ENCODE measurements at places on chromosomes 16 and 17.

DNA sequence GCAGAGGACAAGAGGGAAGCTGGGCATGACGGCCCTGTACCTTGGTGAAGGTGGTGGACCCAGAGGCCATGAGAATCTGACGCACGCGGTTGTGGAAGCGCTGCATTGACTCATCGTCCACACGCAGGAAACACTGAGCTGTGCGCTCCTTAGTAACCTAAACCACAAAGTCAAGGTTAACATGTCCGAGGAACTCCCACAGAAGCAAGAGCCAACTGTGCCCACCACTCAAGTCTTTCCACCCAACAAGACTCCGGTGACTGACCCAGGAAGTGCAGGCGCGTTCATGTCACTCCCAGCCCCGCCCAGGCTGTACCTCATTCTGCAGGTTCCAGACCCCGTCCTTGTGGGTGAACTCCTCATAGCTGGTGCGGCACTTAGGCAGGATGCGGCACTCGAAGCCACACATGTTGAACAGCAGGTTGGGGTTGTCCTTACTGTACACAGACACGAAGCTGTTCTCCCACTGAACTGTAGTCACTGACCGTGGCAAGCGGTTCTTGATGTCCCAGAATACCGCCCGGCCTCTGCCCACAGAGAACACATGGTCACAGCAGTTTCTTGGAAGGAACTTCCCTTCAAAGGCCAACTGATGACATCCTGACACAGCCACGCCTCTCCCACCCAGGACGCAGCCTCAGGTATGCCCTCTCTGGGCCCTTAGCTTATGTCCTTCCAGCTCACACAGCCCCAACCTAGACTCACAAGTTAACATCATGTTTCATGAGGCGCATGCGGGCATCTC is 11.5 kb downstream of the PRPF8 start:
- DNase-seq = no peak

DNA sequence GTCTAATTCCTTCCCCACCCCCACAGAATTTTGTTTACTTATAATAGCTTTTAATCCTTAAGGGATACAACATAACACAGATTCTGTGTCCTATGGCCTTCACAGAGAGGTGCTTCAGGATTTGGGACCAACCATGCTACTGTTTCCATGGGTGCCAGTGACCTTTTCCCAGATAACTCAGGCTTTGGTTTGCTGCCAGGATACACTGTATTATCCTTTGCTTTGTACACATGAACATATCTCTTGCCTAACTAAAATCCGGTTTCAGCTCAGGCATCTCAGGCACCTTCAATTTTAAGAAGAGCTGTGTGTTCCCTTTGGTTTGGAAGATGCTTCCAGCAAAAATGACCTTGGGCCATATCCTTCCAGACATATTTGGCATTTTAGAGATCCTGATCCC is 428.4 kb upstream of the CDH5 start:
- no peak for DNase-seq

GRCh38 chr17:69064476-69064875 is 3.7 kb upstream of the ABCA9 start:
- no peak for DNase-seq

GRCh38 chr16:54282202-54282927 is 4.2 kb downstream of the IRX3 start:
- DNase-seq = no peak

- DNase-seq = no peak
These were observed 135.4 kb upstream of the AXIN2 start for GRCh38 chr17:65696739-65697394.

DNA sequence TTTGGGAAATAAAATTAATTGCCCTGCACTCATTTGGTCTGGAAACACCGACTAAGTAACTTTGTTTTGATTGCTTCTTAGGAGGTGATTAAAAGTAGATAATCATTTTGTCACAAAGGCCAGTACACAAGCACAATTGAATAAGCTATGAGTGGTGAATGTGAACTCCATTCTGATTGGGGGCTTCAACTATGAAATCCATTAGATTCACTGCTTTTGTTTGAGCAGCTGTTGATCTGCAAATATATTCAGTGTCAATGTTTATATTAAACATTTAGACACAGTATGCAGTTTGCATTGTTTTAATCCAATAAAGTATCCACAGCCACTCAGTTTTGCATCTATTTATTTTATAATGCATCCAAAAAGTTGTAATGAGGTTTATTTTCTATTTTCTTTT is 817.5 kb downstream of the CDH11 start:
- DNase-seq = no peak

DNA sequence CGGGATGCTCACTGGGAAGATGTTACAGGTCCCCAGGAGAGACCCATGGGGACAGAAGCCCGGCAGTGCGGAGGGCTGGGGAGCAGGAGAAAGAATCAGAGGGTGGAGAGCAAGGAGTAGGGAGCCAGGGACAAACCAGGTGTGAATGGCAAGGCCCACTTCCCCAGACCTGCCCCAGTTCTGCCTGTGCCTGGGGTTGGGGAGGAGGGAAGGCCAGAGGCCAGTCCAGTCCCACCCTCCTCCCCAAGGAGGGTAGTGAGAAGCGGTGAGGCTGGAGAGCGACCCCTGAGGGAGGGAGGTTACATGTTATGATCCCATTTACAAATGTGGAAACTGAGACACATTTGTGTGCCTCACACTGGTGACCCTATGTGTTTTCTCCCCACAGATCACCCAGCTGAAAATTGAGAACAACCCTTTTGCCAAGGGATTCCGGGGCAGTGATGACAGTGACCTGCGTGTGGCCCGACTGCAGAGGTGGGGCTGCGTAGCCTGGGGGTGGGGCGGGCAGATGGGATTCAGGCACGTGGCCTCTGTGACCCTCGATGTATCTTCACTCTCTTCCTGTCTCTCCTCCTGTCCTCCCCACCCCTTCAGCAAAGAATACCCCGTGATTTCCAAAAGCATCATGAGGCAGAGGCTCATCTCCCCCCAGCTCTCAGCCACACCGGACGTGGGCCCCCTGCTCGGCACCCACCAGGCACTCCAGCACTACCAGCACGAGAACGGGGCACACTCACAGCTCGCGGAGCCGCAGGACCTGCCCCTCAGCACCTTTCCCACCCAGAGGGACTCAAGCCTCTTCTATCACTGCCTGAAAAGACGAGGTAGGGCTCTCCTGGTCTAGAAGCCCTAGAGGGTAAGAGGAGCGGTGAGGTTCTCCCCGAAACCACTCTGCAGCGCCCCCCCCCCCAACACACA is 27.5 kb downstream of the TBX4 start:
- no peak for DNase-seq

DNA sequence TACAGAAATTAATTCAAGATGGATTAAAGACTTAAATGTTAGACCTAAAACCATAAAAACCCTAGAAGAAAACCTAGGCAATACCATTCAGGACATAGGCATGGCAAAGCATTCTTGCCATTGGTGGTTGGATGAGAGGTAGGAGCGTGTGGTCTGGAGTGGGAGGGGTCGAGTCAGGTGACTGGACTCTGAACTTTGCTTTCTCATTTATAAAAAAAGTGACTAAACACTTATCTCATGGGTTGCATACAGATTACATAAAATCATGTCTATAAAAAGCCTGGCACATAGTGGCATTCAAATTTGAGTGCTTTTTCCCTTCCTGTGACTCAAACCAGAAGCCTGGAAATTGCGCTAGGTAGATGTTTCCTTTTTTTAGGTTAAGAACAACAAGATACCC is 159.7 kb upstream of the SHISA6 start:
- DNase-seq = no peak

DNA sequence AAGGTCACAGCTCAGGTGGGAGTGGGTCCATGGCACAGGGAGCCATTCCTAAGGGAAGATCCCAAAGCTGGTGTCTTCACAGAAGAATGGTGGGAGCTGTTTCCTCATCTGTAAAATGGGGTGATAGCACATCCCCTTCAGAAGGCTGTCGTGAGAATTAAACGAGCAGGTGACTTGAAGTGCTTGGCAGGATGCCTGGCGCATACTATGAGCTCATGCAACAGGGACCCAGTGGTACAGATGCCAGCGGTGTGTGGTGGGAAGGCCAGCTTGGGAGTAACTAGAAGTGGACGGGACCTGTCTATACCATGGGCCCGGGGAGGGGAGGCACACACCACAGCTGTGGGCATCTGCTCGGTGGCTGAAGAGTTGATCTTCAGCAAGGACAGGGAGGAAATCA is 189.3 kb upstream of the TNRC6C start:
- no peak for DNase-seq

DNA sequence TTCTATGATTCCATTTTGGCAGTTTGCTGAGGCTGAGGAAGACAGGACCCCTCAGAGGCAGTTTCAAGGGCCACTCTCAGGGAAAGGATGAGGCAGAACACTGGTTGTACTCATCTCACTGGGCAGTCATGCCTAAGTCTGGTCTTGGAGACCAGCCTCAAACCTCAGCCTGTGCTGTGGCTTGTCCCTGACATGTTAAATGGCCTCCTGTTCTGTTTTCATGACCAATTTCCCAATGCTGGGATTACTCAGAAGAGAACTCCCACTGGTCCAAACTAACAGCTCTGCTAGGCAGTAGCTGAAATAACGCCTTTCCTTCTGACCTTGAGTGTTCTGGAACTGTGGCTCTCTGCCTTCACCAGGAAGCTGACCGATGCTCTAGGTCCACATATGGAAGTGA is 8.4 kb upstream of the SPDYE4 start:
- no peak for DNase-seq

- no peak for DNase-seq
These were observed 2.3 kb downstream of the CCL11 start for GRCh38 chr17:34287875-34288274.

DNA sequence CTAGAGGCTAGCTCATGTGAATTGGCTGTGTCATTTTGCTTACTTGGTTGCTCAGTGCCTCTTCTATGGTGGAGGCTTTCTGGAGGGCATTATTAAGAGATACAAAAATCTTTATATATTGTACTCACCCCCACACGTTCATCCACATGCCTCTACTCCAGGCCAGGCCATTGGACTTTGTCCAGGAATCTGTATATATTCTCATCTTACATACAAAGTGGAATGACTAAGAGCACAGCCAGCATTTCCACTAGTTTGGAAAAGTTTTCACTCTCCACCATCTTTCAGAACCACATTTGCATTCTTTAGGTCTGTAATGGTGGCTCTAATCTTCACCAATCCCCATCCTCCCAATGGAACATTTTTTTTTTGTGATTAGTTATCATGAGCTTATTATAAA is 4.8 kb upstream of the GLG1 start:
- no peak for DNase-seq

GRCh38 chr16:86138121-86139085 is 239.4 kb downstream of the IRF8 start:
- no peak for DNase-seq

DNA sequence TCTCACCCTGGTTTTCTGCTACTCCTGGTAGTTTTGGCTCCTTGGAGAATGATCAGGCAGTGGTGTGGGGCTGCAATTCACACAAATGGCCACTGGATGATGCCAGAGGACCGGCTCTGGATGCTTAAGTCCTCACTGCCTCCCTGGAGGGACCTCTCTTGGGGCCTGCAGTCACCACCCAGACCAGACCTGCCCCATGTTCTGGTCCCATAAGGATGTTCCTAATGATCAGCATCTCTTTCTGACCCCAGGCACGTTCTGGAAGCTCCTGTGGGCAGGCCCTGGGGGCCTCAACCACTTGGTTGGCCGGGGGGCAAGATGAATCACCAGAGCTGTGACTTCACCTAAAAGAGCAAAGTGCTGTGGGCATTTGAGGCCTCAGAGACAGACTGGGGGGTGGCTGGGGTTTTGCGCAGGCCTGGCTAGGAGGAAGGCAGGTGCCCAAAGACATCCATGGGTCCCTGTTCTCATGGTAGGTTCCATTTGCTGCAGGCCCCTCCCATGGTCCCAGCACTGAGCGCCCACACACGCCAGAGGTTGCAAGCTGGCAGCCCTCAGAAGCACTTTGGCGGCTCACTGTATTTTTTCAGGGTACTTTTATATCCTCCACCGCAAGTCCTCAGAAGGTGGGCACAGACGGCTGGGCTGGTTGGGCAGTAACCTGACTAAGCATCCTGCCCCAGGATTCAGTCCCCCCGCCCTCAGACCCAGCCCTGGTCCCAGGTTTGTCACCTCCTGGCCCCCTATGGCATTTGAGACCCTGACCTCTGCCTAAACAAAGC is 53.2 kb downstream of the NT5M start:
- peak; percentile 86 for DNase-seq

DNA sequence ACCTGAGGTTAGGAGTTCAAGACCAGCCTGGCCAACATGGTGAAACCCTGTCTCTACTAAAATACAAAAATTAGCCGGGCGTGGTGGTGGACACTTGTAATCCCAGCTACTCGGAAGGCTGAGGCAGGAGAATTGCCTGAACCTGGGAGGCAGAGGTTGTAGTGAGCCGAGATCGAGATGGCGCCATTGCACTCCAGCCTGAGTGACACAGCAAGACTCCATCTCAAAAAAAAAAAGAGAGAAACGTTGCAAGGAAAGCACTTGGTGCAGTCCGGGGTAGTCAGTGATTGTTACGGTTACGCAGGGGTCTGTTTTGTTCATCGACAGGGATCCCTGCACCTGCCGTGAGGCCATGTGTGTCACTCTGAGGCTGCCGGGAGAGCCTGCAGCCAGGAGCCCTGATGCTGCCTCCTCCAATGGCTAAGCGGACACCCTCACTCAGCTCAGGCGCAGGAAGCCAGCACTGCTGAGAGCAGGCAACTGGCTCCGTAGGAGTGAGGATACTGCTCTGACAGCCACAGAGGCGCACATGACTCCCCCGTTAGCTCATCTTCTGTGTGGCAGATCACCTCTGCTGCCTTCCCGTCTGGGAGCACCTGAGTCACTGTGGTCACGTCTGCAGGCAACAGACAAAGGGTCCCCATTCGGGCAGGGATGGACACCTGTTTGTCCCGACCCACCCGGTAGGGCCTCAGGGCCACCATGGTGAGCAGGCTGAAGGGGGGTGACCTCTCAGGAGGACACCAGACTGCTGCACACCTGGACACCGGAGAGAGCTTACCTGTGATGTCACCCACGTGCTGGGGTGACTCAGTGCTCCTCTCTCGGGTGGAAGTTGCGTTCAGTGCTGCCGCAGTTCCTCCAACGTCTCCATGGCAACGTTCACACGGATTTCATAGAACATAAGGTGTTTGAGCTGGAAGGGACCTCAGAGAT is 5.2 kb upstream of the RAB26 start:
- DNase-seq = no peak

GRCh38 chr17:2157675-2158395 is 102.9 kb downstream of the HIC1 start:
- no peak for DNase-seq

DNA sequence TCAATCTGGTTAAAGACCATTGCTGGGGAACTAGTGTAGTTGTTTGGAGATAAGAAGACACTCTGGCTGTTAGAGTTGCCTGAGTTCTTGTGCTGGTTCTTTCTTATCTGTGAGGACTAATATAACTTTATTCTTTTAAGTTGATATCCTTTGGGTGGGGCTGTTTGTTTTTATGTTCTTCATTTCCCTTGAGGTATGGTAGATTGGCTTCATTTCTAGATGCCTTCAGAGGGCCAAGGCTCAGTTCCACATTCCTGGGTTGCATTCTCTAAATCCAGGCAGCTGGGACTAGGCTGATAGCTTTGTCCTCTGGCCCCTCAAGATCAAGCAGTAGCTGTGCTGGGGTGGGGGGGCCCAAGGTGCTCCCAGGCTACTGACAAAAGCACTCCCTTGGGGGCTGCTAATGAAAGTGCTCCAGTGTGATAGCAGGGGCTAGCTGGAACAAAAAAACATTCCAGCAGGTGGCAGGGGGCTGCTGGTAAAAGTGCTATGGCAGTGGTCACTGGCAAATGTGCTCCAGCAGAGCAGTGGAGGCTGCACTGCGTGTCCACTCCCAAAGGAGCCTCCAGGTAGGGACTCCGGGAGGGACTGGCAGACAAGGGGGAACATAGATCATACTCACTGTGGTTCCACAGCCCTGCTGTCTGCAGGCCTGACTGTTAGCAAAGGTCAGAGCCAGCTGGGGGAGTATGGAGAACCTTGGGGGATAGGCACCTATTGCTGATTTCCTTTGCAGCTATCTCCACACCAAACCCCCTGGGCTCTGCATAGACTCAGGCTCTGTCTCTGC is 45.9 kb upstream of the KCNJ16 start:
- DNase-seq = no peak

Measured in HEK293T (cell line).